ENCODE measurements at places on chromosomes 1 and 21.
A peak's percentile ranks its signal among the peaks of the same experiment; 100 is the strongest.

GRCh38 chr1:161020509-161021164, at the start of gene F11R:
TSS of gene F11R (minus strand) at chr1:161021152. CDS start at chr1:161021073, 79 bp downstream.
- DNase-seq: peak; percentile 46

DNA sequence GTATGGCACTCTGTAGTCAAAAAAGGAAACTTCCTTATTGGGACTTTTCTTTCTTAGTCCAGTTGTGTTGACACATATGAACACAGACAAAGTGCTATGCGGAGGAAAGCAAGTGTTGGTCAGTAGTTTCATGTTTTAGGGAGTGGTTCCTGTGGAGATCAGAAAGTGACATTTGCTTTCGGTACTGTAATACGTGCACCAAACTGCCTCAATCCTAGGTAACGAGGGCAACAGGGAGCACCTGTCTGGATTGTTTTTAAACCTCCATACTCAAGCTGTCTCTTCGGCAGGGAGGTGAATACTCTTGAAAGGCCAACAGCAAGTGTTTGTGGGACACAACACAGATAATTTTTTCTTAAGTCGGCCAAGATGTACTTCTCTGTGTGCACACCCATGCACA, 9.1 kb downstream of the RHOU start:
- no peak for DNase-seq

- DNase-seq: no peak
Measured at GRCh38 chr1:180674603-180675530, 43.0 kb downstream of the XPR1 start.

- DNase-seq: no peak
Measured at GRCh38 chr1:234913278-234913649, 215.4 kb downstream of the TOMM20 start.

DNA sequence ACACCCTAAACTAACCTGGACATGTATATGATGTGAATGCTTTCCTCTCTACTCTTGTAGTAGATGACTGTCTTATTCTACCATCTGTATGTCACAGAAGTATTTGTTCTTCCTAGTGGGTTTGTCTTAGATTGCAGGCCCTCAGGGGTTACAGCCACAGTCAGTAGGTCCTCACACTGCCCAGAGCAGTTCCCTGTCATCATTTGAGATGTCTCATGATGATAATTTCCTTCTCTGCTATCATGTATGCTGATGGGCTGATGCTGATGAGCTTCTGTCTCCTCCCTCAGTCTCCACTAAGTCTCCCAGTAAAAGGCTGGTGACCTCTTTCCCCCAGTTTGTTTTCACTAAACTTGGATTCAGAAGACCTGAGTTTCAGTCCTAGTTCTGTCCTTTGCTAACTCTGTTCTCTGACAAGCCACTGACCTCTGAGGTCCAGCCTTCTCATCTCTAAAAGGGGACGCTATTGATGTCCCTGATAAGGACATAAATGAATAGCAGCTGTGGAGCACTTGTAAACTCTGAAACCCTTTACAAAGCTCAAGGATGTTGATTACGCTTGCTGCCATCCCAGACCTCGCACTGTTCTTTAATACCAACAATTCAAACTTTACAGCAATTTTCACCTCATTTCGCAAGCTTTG, 3.1 kb upstream of the ETV3 start:
- DNase-seq: no peak

Measured in activated CD4-positive, CD25-positive, alpha-beta regulatory T cell treated with anti-CD3 and anti-CD28 coated beads, Interleukin-2, amount 50 U/mL, for 72 hours (primary cell).